IPS-NIHi11 (cell line): ENCODE measurements at places on chromosomes 6 and 20.

GRCh38 chr6:119142637-119143036 lies 64.2 kb upstream of the FAM184A start:
- no peak for DNase-seq

- no peak for DNase-seq
Observed at GRCh38 chr20:13294522-13294921, 73.4 kb downstream of the ISM1 start.

DNA sequence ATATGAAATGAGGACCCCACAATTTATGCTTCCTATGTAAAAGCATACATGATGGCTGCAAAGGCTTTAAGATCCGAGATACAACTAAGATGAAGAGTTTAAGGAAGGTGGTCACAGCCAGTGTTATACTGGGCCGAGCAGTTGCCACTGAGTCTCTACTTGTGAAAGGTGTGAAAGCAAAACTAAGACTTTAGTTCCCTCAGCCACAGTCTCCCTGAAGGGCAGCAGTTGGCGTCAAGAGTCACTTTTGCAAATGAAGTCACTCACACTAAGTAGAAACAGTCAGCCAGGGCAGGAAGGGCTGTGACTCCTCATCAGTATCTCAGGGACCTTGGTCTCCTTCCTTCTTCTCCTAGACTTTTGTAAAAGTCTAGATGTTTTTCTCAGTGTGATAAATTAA lies 191.6 kb upstream of the MCHR2 start:
- no peak for DNase-seq

GRCh38 chr6:13368079-13368730 lies 39.9 kb upstream of the TBC1D7 start:
- DNase-seq, result no peak

GRCh38 chr6:107729098-107729497 lies 95.0 kb downstream of the SCML4 start:
- peak; percentile 66 for DNase-seq

GRCh38 chr6:1482381-1483166 lies 93.2 kb downstream of the FOXF2 start:
- DNase-seq, result no peak

DNA sequence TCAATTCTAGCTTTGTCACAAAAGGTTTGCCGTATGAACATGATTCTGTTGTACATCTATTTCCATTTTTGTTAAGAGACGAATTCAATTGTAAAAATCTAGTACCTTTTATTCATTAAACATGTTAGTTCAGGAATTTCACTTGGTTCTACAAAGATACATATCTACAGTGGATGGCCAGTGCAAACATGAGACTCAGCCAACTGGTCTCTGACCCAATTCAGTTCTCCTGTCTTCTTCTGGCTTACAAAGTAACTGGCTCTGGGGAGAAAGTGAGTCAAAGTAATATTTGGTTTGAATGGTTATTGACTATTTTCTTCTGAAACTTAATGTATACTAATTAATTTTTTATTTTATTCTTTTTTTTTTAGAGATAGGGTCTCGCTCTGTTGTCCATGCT lies 70.0 kb downstream of the ESR1 start:
- no peak for DNase-seq

DNA sequence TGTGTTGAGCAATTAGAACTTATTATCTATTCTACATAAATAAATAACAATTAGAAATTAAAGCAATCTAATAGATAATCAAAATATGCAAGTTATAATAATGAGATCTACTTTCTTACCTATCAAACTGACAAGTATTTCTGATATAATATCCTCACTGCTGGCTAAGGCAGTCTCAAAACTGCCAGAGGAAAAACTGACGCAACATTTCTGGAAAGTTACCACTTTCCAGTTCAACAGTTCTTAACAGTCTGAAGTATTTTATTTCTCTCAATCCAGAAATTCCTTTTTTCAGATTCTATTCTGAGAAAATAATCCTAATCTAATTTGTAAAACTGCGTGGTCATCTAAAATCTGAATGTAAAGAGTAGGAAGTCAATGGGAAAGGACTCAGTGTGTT lies 121.0 kb downstream of the TRDN start:
- DNase-seq, result no peak

GRCh38 chr6:50272611-50273010 lies 222.9 kb upstream of the DEFB112 start:
- DNase-seq, result no peak

DNA sequence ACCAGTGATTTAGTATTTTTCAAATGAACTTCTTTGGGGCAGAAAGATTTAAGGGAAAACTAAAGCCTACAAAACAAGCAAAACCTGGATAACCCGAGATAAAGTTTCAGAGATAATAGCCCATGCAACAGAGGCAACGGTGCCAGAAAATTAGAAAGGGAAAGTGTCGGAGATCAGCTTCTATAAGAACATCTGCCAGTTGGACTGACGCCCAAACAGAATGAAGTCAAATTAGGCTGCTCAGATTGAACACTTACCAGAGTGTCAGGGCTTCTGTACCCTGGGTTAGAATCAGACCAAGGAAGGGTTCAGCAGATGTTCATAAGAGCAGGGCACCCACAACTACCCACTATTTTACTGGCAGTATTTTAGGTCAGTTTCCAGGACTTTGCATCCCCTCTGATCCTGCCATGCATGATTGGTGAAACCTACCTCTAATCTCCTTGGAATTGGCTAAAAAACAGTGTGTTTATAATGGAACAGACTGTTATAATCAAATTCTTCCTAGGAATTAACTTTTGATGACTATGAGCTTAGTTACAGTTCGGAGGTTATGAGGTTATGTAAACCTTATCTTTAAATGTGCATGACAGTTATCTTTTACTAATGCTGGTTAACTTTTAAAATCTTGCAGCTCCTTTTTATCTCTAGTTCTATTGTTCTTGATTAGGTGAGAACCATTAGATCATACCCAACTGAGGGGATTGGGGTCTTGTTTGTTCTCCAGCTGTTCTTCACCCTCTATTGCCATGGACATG lies 13.1 kb downstream of the BMP2 start:
- DNase-seq, result no peak

DNA sequence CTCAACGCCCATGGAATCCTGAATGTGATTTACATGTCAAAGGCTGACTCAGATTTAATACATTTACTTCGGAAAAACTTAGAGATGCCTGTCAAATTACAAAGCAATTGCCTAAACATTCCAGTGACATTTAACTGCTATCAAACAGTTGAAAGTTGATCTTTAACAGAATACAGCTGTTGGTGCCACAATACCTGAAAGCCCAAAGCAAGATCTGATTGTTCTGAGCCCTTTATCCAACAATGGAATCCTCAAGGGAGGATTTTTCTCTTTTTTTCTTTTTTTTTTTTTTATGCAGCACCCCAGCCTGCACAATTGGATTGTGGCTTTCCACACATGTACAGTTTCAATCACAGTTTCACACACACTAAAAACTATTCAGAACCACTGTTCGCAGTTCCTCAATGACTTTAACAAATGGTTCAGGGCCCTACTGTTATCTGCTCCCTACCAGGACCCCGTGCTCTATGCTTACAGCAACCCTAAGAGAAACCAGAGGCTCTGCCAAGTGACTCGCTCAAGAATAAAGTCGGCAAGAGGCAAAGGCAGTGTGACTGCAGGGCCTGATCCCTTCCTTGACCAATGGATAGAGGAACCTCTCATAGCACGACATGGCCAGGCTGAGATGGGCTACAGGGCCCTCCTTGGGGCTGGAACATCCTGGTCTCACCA lies 33.3 kb downstream of the EPB41L2 start:
- peak; percentile 29 for DNase-seq

DNA sequence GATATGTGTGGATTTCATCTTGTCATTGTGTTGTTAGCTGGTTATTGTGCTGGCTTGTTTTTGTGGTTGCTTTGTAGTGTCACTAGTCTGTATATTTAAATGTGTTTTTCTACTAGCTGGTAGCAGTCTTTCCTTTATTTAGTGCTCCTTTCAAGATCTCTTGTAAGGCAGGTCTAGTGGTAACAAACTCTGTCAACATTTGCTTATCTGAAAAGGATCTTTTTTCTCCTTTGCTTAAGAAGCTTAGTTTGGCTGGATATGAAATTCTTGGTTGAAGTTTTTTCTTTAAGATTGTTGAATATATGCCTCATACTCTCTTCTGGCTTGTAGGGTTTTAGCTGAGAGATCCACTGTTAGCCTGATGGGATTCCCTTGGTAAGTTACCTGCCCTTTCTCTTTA lies 32.7 kb upstream of the TFB1M start:
- DNase-seq, result no peak

DNA sequence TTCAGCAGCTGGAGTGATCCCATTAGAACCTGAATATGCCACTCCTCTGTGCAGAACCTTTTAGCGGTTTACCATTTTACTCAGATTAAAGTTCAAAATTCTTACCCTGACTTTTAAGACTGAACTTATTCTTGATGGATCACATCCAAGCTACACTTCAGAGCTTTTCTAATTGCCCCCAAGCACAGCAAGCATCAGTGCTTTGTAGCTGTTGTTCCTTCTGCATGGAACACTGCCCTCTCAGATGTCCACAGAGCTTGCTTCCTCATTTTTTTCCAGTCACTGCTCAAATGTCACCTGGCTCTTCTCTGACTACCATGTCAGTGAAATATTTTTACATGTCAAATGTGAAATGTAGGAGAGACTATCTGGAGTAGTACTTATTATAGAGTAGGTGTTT lies 1.6 kb upstream of the SLC35B3 start:
- DNase-seq, result no peak

GRCh38 chr20:5848711-5849505 lies 98.7 kb downstream of the SHLD1 start:
- no peak for DNase-seq

DNA sequence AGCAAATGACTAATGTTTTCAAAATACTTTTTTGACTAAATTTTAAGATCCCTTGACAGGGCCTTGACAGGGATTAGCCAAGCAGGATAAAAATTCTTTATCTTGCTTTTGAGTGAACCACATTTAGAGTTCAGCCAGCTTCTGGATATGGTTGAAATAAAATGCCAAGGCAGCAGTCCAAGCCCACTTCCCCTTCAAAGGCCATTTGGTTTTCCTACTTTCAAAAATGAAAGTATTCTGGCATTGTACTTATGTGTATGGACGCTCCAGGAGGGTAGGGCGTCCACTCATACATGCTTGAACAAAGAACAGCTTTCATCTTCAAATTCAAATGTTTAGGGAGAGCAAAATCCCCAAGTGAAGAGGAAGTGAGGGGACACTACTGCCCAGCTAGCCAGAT lies 82.3 kb upstream of the BCLAF1 start:
- no peak for DNase-seq

DNA sequence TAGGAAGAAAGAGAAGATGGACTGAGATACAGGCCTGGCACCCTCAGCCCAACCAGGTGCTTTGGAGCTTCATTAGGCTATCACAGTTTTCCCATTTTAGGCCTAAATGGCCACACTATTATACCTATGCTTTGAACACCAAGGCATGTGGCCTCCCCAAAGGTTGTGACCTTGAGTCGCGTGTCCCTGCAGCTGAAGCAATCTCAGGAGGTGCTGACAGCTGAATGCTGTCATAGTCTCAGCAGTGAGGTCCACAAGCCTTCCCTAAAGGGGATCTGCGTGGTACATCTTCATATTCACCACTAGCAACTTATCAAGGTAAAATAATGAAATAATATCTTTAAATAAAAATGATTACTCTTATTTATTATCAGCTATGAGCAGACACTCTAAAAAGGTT lies 707.9 kb upstream of the NRSN1 start:
- DNase-seq, result no peak

DNA sequence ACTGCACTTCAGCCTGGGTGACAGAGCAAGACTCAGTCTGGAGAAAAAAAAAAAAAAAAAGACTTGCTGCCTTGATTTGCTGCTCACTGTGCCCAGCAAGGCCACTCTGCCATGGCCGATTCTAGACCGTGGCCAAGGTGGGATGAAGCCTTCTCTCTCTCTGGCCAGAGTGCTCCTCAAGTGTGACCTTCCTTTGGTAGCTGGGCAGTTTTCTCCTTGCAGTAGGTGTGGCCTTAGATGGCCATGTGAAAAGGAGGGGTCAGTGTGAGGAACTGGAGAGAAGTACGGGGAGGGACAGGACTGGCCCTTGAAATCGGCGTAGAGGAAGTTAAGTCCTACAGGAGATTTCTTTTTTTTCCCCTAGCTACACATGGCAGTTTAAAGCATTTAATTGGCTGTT lies 272.0 kb downstream of the ARID1B start:
- no peak for DNase-seq

DNA sequence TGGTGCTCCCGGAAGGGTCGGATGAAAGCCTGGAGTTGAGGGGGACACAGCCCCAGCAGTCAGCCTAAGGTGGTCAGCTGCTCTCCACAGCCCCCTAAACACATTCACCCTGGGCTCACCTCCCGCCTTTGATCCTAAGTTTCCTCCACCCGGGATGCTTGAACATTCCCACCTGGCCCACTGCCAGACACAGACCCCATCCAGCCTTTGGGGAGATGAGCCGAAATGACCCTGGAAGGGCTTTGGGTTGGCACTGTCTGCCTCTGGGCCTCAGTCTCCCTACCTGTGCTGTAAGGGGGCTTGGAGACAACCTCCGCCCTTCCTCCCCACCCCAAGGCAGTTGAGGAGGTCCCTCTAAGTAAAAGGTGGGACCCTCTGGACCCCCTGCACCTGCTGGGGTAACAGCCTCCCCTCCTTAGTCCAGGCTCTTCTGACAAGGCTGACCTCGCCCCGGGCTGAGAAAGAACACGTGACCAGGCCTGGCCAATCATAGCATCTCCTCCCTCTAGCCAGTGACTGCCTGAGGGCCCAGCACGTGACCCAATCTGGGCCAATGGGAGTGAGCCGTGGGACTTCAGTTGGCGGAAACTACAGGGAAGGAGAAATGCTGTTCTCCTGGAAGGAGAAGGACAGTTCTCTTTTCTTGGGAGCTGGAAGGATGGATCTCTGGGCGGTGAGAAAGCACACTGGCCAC lies 16.9 kb upstream of the UBE2V1 start:
- DNase-seq, result peak; percentile 74

DNA sequence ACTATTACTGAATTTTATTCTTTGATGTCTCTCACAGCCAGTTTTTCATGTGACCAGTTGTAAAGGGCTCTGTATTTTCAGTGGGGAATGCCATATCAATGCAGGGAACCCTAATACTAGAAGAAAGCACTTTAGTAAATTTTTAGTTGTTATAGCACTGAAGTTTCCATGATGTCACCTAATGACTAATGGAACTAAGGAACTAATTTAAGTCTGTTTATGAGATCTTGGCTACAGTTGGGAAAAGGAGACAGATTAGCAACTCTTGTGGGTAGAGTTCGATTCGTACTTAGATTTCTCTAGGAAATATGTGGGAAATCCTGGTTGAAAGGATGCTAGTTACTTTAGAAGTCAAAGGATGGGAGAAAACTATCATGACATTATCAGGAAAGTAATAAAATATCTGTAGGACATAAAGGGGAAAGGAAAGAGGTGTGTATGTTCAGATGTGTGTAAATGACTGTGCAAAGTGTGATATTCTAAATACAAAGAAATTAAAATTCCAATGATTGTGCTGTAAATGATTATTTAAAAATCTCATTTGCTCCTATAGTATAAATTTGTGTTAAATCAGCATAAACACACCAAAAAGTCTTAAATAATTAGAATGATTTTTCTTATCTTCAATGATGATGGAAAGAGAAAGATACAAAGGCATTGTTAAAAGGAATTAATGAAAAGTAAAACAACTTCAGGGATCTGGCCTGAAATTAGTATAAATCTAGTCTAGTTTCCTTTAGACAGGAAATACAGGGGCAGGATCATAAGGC lies 103.4 kb downstream of the LRRC1 start:
- no peak for DNase-seq

- no peak for DNase-seq
Observed at GRCh38 chr6:41694815-41695526, 40.4 kb downstream of the TFEB start.
